ENCODE measurements at places on chromosomes 16 and 17. TPM values are rescaled to one million over a fixed set of nuclear protein-coding genes. Genes with fewer than 3 reads are reported as not detected.

The CLDN7 gene
- 36.6 TPM for polyA plus RNA-seq

The ADAP2 gene
- polyA plus RNA-seq, result 3.4 TPM

The SCARF1 gene
- 6.3 TPM for polyA plus RNA-seq

DNA sequence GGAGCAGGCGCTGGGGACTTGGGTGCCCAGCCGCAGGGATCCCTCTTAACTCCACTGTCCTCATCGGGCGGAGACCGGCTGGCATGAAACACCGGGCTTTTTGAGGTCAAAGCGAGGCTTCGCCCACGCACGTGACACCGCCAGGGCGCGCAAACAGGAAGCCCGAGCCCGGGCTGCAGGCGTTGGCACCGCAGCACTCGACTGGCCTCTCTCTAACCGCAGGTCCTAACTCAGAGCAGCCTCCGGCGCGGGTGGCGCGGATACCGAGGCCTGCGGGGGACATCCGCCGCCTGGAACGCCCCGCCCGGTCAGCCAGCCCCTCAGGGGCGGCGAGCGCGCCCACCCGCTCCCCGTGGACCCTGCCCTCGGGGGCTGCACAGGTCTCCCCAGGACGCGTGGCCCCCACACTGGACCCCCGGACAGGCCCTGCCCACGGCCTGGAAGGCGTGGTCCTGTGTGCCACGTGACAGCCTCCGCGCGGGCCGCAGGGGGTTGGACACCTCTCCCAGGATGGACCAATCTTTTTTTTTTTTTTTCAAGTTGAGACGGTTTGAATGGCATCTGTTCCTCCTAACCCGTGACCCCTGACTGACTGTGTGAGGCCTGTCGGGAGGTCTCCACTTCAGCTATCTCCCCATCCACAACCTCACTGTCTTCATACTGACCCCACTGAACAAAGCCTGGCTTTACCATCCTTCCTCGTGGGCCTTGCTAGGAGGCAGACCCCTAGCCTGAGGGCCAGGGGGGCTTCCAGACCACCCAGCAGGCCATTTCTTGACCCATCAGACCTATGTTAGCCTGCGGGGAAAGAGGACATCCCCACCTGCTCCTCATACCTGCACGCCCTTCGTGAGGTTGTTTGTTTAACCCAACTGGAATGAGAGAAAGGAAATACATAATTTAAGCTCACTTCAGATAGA, 8.4 kb upstream of the SLC47A2 start:
- DNase-seq, result no peak

DNA sequence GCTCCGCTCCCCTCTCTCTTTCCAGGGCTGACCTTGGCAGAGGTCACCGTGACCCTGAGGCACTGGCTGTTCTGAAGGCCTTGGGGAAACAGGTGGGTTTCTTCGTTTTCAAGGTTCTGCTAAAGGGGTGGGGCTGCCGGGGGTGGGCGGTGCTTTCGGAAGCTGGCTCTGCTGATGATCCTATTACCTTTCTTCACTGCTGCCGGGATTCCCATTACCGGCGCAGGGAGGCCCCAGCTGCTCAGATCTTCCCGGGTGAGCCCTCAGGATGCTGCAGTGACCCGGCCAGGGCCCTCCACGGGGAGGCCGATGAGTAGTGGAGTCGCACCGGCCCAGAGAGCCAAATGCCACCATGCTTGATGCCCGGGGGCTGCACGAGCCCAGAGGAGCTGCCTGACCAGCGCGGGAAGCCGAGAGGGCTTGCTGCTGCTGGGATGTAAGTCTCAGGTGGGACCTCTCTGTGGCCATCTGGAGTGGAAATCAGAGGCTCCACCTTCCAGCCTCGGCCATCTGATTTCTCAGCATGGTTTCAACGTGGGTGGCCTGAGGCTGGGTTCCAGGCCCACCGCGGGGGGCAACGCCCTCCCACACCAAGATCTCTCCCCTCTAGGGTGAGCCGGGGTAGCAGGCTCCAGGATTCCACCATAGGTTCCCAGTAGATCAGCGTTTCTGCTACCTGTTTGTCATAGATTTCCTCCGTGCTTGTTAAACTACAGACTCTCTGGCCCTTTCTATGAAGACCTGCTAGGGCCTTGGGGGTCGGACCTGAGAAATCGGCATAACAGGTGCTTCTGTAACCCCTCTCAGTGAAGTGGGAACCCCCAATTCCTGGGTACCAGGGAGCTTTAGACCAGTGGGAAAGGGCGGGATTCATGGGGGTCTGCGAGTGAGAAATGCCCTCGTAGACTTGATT, 21.6 kb upstream of the ADCY7 start:
- no peak for DNase-seq

DNA sequence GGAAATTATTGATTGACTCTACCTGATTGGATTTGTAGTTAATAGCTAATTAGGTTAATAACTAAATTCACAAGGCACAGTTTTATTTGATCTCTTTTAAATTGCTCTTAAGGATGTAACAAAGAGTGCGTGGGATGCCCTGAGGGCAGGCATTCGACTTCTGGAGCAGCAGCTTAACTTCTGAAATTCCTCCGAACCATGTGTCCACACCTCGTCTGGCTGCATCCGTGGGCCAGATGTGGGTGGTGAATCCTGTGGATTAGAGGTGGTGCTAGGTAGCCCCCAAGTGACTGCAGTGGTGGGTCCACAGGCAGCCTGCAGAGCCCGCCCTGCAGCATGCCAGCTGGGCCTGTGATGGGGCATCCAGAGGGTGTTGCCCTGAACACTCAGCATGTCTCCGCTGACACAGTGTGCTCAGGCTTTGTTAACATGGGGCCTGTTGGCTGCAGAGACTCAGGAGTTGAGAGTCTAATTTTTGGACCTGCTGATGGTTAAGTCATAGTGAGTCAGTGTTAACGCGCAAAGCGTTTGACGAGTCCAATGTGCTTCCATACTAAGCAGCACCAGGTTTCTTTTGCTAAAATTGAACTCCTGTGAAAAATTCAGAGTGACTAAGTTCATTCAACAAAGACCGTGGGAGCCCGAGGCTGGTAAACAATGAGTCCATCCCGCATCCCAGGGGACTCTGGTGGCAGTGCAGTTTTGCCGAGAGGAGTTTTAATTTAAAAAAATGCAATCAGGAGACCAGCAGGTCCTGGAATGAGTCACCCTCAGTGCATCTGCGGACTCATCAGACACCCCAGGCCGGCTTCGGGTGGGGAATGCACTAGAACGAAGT, 3.8 kb upstream of the NPB start:
- DNase-seq, result no peak

GRCh38 chr17:488993-489757, 136.6 kb upstream of the RPH3AL start:
- no peak for DNase-seq

- no peak for DNase-seq
Observed at GRCh38 chr17:71488851-71489250, 632.0 kb upstream of the SOX9 start.

DNA sequence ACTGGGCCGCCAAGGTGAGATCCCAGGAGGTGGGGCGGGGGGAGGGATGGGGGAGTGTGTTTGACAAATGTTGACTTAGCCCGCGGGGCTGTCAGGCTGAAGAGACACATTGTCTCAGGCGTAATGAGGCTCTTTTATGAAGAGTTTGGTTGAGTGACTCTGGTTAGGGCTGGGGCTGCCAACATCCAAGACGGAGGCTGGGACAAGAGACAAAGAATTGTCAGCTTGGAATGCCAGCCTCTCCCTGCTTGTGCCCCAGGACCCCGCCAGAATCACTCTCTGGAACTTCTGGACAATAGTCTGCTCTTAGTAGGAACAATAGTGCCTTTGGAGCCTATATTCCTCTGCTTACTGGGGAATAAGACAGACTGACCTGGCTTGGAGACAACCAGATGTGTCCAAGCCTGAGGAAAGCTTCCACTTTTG, 24.0 kb downstream of the PCTP start:
- DNase-seq, result peak; percentile 57

DNA sequence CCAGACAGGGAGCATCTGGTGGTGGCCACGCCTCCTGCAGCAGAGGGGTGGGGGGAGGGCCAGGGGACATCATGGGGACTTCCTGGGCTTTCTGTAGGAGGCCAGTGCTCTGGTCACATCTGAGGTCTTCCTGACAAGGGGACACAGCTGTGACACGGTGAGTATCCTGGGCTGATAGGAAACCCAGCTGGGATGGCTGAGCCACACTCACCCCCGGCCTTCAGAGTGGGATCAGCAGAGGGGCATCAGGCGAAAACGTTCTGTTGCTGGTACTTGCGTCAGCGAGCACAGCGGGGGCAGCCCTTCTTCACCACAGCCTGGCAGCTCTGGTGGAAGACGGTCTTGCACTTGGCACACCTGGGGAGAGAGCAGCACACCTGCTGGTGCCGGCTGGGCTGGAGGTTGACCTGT, 122.9 kb upstream of the SMURF2 start:
- no peak for DNase-seq

- DNase-seq, result no peak
Observed at GRCh38 chr16:66263168-66263972, 103.1 kb upstream of the CDH5 start.

DNA sequence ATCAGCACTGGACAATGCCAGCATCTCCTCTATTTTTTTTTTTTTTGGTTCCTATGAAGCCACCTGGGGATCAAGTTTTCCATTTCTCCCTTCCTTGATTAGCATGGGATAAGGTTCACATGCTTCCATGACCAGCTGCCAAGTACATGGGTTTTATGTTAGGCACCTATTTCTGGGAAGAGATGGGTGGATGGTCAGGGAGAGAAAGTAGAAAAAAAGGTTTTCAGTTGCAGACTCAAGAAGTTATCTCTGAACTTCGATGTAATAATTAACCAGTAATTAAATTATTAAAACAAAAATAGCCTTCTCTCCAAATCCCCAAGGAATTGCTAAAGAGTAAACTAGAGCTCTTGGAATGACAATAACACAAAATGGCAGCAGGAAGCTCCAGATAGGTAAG, 164.9 kb upstream of the MAF start:
- DNase-seq, result no peak

DNA sequence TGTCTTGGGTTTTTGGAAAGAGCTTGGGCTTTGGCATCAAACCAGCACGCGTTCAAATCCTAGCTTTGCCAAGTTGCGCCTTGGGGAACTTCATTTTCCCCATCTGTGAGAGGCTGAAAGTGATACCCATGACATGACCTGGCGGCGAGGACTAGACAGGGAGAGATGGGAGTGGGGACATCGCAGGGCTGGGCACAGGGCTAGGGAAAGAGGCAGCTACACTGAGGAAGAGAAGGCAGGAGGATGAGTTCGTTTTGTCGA, 202.9 kb downstream of the IRF8 start:
- no peak for DNase-seq

DNA sequence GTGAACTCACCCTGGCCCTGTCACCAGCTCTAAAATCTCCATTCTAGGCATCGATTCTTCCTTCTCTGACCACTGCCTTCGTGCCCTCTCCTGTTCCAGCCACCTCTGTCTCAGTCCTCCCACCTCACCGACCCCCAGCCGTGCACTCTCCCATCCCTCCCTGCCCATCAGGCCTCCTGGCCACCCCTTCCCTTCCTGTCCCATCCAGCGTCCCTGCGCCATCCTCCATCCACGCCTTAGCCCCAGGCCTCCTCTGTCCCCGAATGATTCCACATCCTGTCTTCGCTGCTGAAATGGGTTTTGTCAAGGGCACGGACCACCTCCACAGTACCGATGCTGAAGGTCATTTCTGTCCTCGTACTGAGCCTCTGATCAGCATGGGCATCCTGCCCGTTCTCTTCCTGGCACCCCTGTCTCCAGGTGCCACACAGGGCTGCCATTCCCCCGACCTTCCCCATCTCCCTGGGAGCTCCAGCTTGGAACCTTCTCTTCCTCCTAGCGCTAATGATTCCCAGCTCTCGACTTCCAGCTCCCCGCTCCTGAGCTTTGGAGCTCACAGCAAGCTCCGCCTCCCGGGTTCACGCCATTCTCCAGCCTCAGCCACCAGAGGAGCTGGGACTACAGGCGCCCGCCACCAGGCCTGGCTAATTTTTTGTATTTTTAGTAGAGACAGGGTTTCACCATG, 2.6 kb downstream of the TRIM65 start:
- DNase-seq, result no peak

DNA sequence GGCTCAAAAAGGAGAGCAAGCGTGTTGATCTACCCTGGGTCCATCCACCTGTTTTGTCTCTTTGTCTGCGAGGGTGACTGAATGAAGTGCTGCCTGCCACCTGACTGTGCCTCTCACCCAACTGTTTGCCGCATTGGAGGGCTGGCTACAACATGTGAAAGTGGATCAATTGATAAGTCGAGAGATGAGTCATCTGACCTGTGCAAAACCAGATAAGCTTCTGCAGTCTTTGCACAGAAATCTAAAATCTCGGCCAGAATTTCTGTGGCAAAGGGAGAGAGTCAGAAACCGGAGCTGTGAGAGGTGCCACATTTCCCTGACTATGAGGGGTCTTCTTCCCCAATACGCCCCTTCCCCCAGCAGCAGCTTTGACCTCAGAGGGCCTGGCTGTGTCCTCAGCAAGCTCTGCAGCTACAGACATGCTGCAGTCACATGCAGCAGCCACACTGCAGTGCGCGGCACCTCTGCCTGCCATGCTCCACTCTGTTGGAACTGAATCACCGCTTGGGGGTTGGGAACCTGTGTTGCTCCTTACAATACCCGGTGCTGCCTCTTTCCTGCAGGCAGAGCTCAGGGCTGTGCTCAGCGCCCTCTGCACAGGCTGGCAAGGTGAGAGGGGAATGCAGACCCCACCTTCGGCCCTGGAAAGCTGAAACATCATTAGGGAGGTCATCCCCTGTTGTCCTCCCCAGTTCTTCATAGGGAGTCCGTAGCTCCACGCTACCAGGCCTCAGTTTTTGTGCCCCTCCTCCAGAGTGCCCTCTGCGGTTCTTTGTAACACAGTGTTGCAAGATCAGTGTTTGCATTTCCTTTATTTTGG, 16.2 kb upstream of the HAS3 start:
- no peak for DNase-seq

GRCh38 chr17:13385481-13385911, 216.2 kb downstream of the HS3ST3A1 start:
- no peak for DNase-seq

DNA sequence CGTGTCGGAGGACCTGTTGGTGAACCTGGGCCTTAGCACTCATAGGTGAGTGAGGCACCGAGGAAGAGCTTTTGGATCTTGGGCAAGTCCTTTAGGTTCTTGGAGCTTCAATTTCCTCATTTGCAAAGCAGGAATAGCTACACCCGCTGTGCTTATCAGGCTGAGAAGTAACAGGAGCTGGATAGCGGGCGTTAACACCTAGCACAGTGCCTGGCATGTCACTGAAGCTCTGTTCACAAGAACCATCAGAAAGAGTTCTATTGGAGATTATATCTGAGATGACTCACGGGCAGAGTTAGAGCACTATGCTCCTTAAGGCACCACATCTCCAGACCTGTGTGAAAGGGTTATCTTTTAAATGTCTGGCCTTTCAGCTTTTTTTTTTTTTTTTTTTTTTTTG, 12.8 kb downstream of the MEOX1 start:
- no peak for DNase-seq

DNA sequence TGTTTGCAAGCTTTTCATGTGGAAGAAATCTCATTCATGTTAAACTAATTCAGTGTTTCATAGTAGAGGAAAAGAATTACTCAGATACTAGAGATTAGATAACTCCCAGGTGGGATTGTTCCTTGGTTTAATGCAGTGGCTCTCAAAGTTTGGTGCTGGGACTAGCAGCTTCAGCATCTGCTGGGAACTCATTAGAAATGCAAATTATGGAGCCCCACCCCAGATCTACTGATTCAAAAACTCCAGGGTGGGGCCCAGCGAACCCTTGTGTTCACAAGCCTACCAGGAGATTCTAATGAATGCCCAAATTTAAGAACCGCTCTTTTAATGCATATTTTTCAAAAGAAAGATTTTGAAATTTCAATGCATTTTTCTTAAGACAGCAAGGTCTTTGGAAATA, 253.4 kb upstream of the CNTNAP4 start:
- no peak for DNase-seq

GRCh38 chr17:47279062-47279801, 25.6 kb downstream of the ITGB3 start:
- peak; percentile 62 for DNase-seq

Measured in left kidney (tissue), 8 donors.